ENCODE measurements at places on chromosomes 7 and 10.

DNA sequence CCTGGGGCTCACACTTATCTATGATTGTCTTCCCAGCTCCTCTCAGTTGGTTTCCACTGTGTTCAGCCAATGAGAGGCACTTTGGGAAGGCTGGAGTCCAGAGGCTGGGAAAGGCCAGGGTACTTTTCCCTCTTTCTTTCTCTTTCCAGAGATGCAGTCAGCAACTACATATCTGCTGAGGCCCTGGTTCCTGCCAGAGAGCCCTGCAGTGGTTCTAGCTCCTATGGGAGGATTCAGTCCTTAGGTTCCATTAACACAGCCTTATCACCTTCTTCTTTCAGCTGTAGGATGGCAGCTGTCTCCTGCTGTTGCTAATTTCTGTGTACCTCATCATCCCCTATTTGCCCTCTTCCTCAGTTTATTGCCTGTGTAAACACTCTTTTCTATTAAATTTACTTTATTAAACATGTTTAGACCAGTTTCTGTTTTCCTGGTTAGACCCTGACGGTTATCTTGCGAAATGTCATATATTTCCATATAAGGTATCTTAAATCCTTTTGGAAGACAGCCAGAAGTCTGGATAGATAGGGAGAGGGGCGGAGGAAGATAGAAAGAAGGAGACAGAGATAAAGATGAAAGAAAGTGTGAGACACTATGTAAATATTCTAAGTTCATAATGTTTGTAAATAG is 100.3 kb downstream of the HGF start:
- no peak for DNase-seq

DNA sequence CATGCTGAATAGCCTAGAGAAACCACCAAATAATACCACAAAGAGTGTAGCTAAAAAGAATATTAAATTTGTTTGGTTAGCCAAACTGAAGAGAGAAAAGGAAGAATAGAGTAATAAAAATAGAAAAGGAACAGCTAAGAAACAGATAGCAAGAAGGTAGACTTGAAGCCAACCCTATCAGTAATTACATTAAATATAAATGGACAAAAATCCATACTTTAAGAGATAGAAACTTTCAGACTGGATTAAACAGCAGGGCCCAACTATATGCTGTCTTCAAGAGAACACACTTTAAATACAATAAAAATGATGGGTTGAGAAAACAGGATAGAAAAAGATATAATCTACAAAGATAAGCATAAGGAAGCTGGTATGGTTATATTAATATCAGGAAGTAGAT is 31.2 kb downstream of the IL2RA start:
- DNase-seq = no peak

GRCh38 chr10:20302033-20302432 is 485.8 kb downstream of the PLXDC2 start:
- no peak for DNase-seq

- DNase-seq = no peak
These were observed 147.8 kb upstream of the KLF6 start for GRCh38 chr10:3932597-3933375.

DNA sequence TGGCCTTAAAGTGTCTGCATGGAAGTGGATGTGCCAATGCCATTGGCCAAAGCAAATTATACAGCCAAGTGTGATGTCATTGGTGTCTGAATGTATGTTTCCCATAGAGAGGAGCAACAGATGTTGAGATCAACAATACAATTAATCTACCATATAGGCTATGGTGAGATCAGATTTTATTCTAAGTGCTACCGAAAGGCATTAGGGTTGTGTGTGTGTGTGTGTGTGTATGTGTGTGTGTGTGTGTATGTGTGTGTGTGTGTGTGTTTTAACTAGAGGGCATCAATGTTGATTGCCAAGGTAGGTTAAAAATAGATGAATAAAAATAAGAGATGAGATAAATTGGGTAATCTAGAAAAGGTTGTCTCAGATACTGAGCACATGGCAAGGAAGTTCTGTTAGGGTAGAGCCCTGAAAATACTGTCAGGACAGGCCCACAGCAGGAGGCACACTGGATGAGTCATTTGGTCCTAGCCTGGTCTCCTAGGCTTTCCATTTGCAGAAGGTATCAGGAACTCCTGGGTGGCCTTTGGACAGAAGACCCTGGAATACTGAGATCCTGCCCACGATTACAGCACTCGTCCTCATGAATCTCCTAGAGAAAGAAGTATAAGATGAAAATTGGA is 446.0 kb upstream of the PODXL start:
- DNase-seq = no peak

- DNase-seq = no peak
These were observed 161.0 kb downstream of the USP6NL start for GRCh38 chr10:11450427-11450826.

DNA sequence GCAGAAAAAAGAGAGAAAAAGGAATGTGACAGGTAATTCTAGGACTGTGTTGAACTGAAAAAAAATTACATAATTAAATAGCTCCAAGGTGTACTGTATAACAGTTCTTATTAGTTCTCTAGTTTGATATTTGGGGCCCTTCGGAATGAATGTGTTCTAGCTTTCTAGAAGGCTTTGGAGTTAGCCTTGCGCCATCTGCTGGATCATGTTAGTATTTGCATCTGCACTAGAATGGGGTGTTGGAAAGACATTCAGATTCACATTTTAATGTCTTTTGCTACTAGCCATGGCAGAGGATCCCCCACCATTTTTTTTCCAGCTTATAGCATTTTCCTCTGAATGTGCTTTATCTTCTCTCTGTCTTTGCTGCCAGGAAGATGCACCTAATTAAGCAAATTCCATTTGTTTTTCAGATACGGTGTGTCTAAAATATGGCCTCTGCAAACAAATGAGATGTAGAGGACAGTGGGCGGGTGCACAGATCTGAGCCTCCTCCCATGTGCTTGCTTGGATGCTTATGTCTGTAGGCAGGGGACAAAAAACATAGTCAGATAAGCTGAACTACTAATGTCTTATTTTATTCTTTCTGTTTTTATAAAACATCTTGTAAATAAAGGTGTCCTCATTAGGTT is 238.5 kb downstream of the PHF14 start:
- DNase-seq = peak; percentile 79

GRCh38 chr7:50315739-50316671 is 11.5 kb downstream of the IKZF1 start:
- DNase-seq = no peak

- no peak for DNase-seq
These were observed 203.8 kb downstream of the ZMYND11 start for GRCh38 chr10:339038-339391.

- DNase-seq = no peak
These were observed 97.0 kb downstream of the C10orf105 start for GRCh38 chr10:71622616-71623015.

DNA sequence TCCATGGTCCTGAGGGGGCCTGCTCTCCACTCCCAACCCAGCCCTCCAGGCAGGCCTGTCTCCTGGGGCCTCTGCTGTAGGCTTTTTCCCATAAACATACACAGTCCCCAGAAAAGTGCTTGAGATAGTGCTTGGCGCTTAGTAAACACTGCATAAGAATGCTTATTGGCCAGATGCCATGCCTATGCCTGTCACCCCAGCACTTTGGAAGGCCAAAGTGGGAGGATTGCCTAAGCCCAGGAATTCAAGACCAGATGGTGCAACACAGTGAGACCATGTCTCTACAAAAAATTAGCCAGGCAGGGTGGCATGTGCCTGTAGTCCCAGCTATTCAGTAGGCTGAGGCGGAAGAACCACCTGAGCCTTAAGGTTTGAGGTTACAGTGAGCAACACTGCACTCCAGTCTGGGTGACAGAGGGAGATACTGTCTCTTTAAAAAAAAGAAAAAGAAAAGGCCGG is 24.6 kb upstream of the ASL start:
- no peak for DNase-seq

DNA sequence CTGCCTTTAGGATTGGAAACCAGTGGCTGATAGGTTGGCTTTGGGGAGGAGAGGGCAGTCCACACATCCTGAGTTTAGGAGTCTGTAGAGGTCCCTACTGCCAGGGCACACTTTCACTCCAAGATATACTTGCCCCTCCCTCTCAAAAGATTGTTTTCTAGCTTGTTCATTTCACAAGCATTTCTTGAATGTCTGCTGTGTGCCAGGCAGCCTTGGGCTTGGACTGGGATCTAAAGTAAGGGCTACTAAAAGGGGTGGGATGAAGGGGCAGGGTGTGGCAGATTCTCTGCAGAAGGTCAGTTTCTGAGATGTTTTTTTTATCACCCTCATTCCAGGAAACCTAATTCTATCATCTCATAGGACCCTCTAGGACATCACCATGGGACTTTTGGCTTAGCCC is 272.4 kb downstream of the SKAP2 start:
- no peak for DNase-seq

- no peak for DNase-seq
These were observed 11.4 kb upstream of the LRRC61 start for GRCh38 chr7:150311711-150312110.

GRCh38 chr10:116779076-116779687 is 36.8 kb upstream of the HSPA12A start:
- no peak for DNase-seq

- no peak for DNase-seq
These were observed 99.4 kb downstream of the GRM8 start for GRCh38 chr7:127153315-127153714.

- DNase-seq = no peak
These were observed 180.3 kb upstream of the SHH start for GRCh38 chr7:155992538-155992937.

DNA sequence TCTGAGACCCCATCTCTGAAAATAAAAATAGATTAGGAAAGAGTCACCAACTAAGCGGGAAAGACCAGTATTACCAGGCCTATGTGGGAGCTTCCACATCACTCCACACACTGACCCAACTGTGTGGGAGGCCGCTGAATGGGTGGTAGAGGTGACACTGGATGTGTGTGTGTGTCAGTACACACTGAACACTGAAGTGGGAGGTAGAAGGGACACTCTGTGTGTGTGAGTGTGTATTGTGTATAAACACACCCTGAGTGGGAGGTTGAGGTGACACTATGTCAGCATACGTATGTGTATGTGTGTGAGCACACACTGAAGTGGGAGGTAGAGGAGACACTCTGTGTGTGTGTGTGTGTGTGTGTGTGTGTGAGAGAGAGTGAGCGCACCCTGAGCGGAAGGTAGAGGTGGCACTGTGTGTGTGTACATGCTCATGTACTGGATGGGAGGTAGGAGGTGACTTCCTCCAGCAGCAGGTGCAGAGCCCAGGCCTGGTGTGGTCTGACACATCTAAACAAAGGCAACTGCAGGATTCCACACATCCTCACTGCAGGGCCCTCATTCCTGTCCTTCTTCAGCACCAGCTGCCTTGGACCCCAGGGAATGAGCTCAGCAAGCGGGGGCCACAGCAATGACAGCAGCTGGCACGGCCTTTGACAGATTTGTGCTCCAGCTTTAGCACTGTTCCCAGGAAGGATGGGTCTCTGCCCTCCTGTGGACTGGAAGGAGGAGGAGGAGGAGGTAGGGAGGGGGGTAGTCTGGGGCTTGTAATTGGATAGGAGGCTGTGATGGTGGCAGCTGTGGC is 26.5 kb upstream of the RBM20 start:
- DNase-seq = peak; percentile 61

DNA sequence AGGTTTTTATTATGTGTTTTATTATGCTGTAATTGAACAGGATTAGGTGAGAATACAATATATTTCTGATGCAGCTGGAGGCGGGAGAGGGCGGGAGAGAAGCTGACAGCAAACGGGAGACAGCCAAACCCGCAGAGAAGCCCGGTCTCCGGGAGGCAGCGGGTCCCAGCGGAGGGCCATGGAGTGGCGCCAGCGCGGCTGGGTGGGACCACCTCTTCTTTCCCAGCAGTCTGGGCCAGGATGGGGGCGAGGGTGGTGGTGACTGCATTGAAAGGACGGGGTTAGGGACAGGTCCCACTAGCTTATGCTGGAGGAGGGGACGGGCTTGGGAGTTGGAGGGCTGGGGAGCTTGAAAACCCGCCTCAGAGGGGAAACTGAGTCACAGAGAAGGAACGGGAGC is 14.5 kb upstream of the KAZALD1 start:
- no peak for DNase-seq

- no peak for DNase-seq
These were observed 3.9 kb upstream of the PVRIG start for GRCh38 chr7:100215895-100216294.

Data from NCI-H510A treated with DMSO at 0.1 percent for 48 hours (cell line).